ENCODE measurements at places on chromosomes 2 and 18.

GRCh38 chr2:172230332-172230888 is 127.7 kb upstream of the DLX2 start:
- DNase-seq: no peak

DNA sequence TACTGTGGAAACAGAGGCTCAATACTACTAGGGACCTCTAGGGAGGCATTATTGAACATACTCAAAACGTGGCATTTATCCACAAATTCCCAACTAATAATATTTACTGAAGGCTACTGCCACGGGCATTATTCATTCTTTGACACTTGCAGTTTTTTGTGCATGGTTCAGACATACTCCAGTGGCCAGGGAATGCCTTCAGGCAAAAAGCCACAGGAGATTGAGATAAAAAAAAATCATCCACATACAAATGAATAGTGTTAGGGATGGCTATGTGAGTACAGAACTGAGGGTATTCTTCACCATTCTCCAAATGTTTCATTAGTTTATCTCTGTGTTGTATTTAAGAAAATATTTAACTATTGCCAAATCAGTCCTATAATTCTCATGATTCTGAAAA is 974.9 kb upstream of the PIK3C3 start:
- DNase-seq: no peak

DNA sequence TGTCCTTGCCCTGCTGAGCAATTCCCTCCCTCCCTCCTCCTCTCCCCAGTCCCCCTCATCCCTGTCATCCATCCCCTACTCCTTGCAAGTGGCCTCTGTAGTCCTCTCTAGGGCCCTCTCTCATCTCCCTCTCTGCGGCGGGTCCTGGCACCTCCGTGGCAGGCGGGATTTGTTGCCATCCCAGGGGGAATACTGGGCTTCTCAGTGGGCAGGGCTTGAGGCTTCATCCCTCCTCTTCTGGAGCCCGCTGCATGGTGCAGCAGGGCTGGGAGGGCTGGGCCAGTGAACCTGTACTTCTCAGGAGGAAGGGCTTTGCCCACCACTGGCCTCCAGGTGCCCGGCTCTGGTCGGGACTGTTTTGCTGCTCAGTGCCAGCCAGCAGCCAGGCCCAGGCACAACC is 216.2 kb downstream of the TFCP2L1 start:
- no peak for DNase-seq

- DNase-seq: no peak
Measured at GRCh38 chr2:135386993-135387392, 144.0 kb downstream of the ZRANB3 start.

GRCh38 chr2:158178646-158179045 is 77.0 kb downstream of the UPP2 start:
- DNase-seq: peak; percentile 37

- DNase-seq: no peak
Measured at GRCh38 chr18:36449451-36449850, 151.9 kb downstream of the FHOD3 start.

GRCh38 chr2:101704046-101704466 is 6.5 kb downstream of the MAP4K4 start:
- peak; percentile 57 for DNase-seq

GRCh38 chr2:54480025-54480424 is 23.9 kb downstream of the SPTBN1 start:
- DNase-seq: no peak

DNA sequence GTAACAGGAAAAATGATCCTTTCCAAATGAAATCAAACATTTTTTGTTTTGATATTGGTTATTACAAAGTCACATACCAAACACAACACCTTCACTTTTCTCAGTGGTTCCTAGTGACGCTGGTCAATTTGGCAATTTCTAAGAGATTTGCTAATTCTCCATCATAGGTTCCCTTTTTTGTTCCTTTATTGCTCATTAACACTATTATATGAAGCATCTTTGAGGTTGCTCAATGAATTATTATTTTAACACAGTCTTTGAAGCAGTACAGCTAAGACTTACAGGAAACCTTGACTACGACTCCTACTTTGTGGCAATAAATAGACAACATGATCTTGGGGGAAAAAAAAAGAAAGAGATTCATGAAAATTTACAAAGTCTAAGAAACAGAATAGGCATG is 152.2 kb upstream of the VRK2 start:
- no peak for DNase-seq

DNA sequence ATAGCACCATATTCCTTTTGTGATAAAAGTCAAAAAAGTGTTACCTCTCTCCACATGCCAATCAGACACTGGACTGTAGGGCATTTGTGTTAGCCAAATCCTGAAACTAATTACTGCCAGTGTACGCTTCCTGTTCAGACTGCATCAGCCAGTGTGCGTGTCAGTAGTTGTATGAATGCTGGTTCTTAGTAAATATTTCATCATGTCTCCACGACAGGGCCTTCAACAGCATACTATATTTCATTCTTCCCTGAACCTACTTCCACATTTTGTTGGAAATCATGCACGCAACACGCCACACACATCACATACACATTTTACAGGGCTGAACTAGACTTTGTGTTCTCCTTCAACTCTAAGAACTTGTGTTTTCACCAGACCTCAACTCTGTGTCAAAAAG is 77.5 kb downstream of the EPB41L3 start:
- no peak for DNase-seq

DNA sequence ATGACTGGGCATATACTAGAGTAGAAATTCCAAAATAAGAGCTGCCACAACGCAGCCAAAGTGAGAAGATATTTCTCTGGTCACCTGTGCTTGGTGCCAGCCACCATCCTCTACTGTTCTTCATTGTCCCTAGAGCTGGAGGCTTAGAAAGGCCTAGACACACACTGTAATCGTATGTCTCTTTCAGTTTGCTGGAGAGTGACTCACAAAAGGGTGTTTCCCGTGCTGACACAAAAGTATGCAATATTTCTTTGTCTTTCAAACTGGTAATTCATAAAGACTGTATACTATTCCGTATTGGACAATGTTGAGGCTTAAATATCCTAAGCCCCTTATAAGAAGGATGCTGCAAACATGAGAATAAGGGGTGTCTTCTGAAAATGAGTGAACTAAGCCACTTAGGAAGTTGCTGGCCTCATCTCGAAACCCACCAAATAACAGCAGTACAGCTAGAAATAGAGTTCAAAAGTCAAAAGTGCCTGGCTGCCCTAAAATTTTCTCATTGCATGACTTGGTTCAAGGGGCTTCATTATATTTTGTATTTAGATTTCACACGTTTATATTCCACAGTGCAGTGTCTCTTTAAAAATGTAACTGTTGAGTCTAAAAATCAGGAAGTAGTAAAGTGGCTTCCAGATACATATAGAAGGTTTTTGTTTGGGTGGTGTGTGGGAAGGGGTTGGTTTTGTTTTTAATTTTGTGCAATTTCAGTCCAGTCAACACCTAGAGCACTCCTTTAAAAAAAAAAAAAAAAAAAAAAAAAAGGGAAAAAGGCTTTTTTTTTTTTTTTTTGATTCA is 601.1 kb downstream of the ARHGAP15 start:
- DNase-seq: no peak

GRCh38 chr2:126863336-126864015 is 35.2 kb upstream of the TEX51 start:
- no peak for DNase-seq

- no peak for DNase-seq
Measured at GRCh38 chr2:158783923-158784322, 11.2 kb upstream of the DAPL1 start.

- DNase-seq: no peak
Measured at GRCh38 chr18:55974521-55974920, 386.5 kb upstream of the TCF4 start.

DNA sequence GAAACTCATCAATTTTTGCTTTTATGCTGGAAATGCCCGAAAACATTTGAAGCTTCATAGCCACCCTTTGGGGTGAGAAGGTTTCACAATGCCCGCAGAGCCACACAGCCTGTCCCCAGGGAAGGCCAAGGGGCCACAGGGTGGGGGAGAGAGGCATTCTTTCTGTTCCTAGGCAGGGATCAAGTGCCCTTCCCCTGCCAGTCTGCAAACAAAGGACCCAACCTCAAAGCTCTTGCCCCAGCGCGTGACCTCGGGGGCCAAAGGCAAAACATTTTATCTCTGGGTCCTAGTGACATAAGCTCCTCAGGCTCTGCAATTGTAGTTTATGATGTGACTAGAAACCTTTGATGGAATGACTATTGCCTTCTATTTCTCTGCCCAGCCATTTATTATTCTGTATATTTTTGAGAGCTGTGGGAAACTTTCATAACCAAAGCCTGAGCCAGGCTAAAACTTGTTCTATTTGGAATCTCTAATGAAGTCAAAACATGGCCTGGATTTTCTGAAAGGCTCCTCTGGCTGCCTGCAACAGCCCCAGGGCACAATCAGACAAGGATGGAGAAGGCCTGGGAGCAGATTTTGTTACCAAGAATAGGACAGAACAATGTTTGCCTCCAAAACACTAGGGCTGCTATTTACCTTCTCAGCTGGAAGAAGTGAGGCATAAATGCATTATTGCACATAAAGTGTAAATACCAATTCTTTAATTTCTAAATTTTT is 137.2 kb upstream of the KCTD1 start:
- no peak for DNase-seq

- DNase-seq: no peak
Measured at GRCh38 chr2:2547911-2548310, 216.8 kb upstream of the MYT1L start.

GRCh38 chr18:30967701-30968100 is 74.8 kb downstream of the DSC3 start:
- no peak for DNase-seq

DNA sequence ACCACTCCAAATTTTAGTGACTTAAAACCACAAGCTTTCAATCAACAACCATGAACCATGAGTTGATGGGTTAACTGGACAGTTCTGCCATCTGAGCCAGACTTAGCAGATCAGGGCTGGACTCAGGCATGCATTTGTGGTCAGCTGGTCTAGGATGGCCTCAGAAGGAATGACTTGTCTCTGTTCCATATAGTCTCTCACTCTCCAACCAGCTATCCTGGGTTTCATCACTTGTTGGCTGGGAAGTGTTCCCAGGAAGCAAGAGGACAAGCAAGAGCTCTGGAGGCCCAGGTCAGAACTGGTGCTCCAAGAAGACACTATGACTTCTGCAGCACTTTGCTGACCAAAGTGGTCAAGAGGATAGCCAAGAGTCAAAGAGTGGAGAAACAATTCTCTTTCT is 17.5 kb upstream of the MAP3K20 start:
- no peak for DNase-seq

GRCh38 chr2:46297546-46298271 is 502 bp downstream of the EPAS1 start:
- DNase-seq: no peak
